ENCODE measurements at places on chromosomes 5 and 9. TPM values are rescaled to one million over a fixed set of nuclear protein-coding genes. Genes with fewer than 3 reads are reported as not detected.

The PDE6A gene
- not detected for total RNA-seq

The HTR1A gene
- total RNA-seq, result 3.8 TPM

The MYOZ3 gene
- 19.4 TPM for total RNA-seq

The PROB1 gene
- total RNA-seq, result 3.1 TPM

The RETREG1 gene
- 1.9 TPM for total RNA-seq

The RNF183 gene
- not detected for total RNA-seq

The ROR2 gene
- 4.3 TPM for total RNA-seq

The TRPM6 gene
- total RNA-seq, result 0.99 TPM

The GFPT2 gene
- total RNA-seq, result 143 TPM

The MAN2A1 gene
- total RNA-seq, result 102 TPM

The PCDHAC1 gene
- total RNA-seq, result 4.5 TPM

The SPATA31D3 gene
- total RNA-seq, result not detected

DNA sequence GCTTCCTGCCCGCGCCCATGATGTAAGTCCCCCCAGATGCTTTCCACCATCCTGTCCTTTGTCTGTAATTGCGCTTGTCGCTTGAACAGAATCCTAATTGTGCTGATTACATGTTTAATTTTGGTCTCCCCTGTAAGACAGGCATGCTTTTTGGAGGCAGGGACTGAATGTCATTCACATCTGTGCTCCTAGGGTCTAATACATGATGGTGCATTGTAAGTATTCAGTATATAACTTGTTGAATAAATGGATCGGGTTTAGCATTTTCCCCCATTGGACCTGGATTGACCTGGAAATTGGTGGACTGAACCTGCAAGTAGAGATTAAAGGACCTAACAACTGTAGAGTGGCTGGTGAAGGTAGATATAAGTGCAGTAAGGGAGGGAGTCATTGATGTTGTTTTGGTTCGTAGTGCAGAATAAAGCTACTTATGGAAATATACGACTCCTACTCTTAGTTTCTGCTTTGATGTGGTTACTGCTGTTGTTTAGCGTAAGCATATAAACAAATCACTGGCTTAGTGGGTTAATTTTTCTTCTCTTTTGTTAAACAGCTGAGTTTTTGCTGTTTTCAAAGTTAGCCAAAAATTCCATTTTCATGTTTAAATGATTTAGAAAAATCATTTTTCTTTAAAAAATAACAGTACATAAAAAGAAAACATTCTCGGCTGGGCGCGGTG is 57.3 kb downstream of the TRIO start:
- H3K27ac ChIP-seq, result no peak overlapping the region
- DNase-seq, result no peak
- no peak overlapping the region for H3K4me3 ChIP-seq
- no peaks in the 10 kb centered on the region for H3K36me3 ChIP-seq

DNA sequence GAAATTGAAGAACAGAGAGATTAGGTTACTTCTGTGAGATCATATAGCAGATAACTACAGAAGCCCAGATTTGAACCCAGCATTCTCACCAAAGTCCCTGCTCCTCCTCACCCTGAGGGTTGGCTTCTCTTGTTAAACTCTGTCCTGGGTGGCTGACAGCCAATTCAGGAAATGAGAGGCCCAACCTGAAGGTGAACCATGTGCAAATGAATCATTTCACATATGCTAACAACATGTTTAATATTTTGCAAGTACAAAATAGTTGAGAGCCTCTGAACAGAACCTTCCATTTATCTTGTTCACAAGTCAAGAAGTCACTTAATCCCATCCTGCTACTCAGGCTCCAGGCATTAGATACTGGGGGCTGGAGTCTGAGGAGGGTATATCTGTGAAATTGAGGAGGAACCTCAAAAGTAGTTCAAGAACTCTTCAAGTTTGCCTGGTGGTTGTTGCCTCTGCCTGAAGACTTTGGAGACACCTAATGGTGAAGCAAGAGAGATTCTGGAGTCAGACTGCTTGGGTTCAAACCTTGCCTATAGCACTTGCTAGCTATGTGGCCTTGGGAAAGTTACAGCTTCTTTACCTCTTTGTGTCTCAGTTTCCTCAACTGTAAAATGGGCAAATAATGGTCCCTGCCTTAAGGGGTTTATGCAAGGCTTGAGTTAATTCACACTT is 564.0 kb downstream of the PSAT1 start:
- no peak for DNase-seq
- H3K4me1 ChIP-seq, result no peaks in the 10 kb centered on the region
- H3K36me3 ChIP-seq, result no peaks in the 10 kb centered on the region
- no peak overlapping the region for H3K4me3 ChIP-seq

- H3K4me3 ChIP-seq, result no peak overlapping the region
- no peak overlapping the region for H3K27ac ChIP-seq
- H3K36me3 ChIP-seq, result no peaks in the 10 kb centered on the region
- no peaks in the 10 kb centered on the region for H3K4me1 ChIP-seq
- no peaks in the 10 kb centered on the region for H3K27me3 ChIP-seq
Observed at GRCh38 chr9:98551511-98552286, 157.0 kb downstream of the GABBR2 start.

DNA sequence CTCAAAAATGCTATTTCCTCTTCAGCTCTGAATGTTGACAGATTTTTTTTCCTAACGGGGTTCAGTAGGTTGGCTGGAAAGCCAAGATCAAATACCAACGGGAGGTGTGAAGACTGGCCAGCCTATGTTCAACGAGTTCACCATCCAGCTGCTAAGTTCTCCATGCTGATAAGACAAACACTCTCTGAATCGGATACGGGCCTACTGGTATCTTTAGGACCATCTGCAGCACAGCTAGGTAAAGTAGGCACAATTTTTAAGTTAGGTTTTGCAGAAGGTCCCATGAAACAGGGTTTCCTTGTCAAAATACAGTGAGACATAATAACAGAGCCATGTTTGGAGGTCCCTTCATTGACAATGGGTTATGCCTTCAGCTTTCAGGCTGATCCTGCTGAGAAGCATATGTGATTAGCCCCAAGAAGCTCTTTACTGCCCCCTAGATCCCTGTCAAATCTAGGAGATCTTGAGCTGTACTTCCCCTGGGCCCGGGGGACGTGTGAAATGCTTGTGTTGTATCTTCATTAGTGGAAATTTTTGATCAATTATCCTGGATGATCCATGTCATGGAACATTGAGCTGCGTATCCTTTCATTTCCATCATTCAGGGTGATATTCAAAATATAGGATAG is 60.6 kb downstream of the PGM5 start:
- DNase-seq, result no peak
- no peaks in the 10 kb centered on the region for H3K4me1 ChIP-seq
- H3K4me3 ChIP-seq, result no peak overlapping the region
- H3K36me3 ChIP-seq, result no peaks in the 10 kb centered on the region
- no peak overlapping the region for H3K27ac ChIP-seq

DNA sequence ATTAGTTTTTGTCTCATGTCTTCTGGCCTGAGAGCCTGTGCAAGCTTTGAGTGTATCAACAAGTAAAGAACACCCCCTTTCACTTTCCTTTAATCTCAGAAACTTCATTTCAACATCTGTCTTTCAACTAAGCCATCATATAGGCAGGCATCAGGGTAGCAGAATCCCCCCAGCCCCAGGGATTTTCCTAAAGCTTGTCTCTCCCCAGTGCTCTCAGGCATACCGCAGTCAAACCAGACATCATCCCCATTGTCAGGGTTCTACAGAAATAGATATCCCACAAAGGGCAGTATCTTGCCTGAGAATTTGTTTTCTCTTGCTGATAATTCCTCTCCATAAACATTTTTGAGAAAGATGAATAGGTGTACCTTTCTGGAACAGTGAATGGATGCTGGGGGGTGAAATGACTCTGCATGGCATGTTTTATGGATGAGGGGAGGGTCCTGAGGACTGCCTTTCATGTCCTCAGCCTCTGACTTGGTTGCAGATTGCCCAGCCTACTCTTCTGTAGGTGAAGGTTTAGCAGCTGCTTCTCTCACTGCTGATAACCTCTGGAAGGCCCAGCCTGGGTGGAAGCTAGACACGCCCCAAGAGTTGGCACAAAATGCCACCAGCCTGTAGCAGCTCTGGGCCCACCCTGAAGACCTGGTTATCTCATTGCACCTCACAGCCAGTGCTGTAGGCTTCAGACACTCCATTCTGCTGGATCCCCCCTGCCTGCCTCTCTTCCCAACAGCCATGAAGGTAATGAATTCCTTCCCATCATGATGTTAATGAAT is 20.5 kb upstream of the SHB start:
- no peak for DNase-seq
- no peak overlapping the region for H3K27ac ChIP-seq
- no peaks in the 10 kb centered on the region for H3K4me1 ChIP-seq
- H3K4me3 ChIP-seq, result no peak overlapping the region
- no peaks in the 10 kb centered on the region for H3K36me3 ChIP-seq

GRCh38 chr5:16005225-16005624 is 174.4 kb downstream of the MARCHF11 start:
- H3K27ac ChIP-seq, result no peak overlapping the region
- H3K4me1 ChIP-seq, result no peaks in the 10 kb centered on the region
- H3K36me3 ChIP-seq, result no peaks in the 10 kb centered on the region
- no peak overlapping the region for H3K4me3 ChIP-seq
- H3K27me3 ChIP-seq, result no peaks in the 10 kb centered on the region

GRCh38 chr9:22088053-22088716 is 79.1 kb upstream of the CDKN2B start:
- no peak overlapping the region for H3K4me3 ChIP-seq
- H3K27ac ChIP-seq, result no peak overlapping the region
- peaks cover 6% of the 10 kb centered on the region for H3K4me1 ChIP-seq
- H3K27me3 ChIP-seq, result no peaks in the 10 kb centered on the region
- H3K36me3 ChIP-seq, result no peaks in the 10 kb centered on the region

DNA sequence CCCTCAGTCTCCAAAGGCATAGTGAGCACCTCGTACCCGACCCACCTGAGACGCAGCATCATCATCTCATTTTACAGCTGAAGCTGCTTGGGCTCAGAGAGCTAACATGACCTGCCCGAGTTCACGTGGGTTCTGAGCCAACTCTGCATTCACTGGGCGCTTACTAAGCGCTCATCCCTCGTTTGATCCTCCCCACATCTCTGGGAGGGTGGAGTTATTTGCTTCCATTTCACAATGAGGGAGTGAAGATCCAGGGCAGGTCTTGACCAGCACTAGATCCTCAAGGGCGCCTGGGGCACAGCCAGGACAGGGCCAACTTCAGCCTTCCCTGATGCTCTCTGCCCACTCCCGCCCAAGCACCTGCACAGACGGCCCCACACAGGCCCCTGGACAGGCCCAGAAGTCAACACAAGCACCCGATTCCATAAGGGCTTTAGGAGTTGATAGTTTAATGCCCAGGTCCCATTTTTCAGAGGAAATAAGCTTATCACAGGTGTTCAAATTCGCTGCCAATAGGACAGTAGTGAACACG is 80.8 kb downstream of the HRH2 start:
- no peak for DNase-seq
- H3K27ac ChIP-seq, result no peak overlapping the region
- H3K4me3 ChIP-seq, result no peak overlapping the region
- 0 out of 2 replicates have a peak, but pooled peaks cover 2% of the 10 kb centered on the region for H3K27me3 ChIP-seq
- H3K36me3 ChIP-seq, result no peaks in the 10 kb centered on the region
- H3K4me1 ChIP-seq, result no peaks in the 10 kb centered on the region

GRCh38 chr5:10485142-10485795 is 43.6 kb downstream of the ROPN1L start:
- DNase-seq, result no peak
- H3K4me1 ChIP-seq, result peaks cover 11% of the 10 kb centered on the region
- H3K4me3 ChIP-seq, result no peak overlapping the region
- no peaks in the 10 kb centered on the region for H3K36me3 ChIP-seq
- H3K27me3 ChIP-seq, result no peaks in the 10 kb centered on the region

DNA sequence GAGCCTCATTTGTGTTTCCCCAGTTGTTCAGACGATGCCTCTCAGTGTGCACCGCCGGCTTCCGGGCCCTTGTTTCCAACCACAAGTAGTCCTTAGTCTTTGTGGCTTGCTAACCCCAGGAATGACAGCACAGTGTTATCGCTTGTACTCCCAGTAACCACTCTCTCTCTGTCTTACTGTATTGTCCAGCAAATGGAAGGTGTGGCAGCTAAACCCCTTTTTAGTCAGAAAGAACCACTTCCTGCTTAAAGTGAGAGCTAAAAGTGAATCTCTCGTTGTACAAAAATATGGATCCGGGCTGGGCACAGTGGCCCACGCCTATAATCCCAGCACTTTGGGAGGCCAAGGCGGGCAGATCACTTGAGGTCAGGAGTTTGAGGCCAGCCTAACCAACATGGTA is 61.3 kb downstream of the ENC1 start:
- H3K4me1 ChIP-seq, result peaks cover 4% of the 10 kb centered on the region
- no peaks in the 10 kb centered on the region for H3K27me3 ChIP-seq
- no peak overlapping the region for H3K4me3 ChIP-seq
- no peak for DNase-seq
- H3K27ac ChIP-seq, result no peak overlapping the region

DNA sequence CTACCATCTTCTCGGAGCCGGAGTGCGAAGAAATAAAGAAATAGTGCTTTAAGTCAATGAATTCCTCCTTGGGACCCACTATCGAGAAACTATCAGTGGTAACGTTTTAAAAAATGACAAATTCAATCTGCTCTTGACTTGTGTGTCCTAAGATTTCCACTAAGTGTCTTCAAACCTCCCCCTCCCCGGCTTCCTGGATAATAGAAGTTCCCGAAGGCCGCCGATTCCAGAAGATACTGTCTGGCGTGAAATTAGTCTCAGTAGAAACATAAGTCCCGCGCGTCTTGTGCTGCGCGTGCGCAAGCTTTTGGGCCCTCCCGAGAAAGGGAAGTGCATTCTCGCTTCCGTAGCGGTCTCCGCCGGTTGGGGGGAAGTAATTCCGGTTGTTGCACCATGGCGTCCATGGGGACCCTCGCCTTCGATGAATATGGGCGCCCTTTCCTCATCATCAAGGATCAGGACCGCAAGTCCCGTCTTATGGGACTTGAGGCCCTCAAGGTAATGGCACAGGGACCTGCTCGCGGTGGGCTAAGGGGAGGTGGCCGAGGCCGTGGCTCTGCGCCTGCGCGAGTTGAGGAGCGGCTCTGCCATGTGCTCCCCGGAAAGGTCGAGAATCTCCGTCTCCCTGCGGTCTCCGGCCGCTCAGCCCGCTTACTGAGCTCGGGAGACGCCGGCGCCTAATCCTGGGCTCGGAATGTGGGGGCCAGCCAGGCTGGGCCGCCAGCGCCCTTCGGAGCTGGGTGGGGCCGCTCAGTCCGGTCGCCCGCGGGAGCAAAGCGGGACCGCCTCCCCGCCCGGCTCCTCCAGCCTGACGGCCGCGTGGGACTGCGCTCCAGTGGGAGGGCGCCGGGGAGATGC is at the start of gene CCT5:
Gene CCT5 (plus strand): TSS at position 333 of the 858 bp plus-strand sequence. CDS start 61 bp downstream, at position 394.
- H3K27me3 ChIP-seq, result no peaks in the 10 kb centered on the region
- H3K4me3 ChIP-seq, result peak within 1 kb of the TSS; percentile 92
- H3K4me1 ChIP-seq, result 0 out of 2 replicates have a peak, but pooled peaks cover 7% of the 10 kb centered on the region
- H3K36me3 ChIP-seq, result peaks cover 18% of the 10 kb centered on the region
- peak; percentile 88 for DNase-seq
- peak within 1 kb of the TSS; percentile 96 for H3K27ac ChIP-seq

GRCh38 chr9:69181908-69182353 is 7.9 kb downstream of the TJP2 start:
- peaks cover 5% of the 10 kb centered on the region for H3K36me3 ChIP-seq
- no peaks in the 10 kb centered on the region for H3K27me3 ChIP-seq
- no peak overlapping the region for H3K27ac ChIP-seq
- H3K4me1 ChIP-seq, result no peaks in the 10 kb centered on the region

GRCh38 chr5:6493681-6494454 is 45.2 kb downstream of the UBE2QL1 start:
- H3K4me3 ChIP-seq, result no peak overlapping the region
- H3K27ac ChIP-seq, result no peak overlapping the region

Measured in H1 (cell line).